Stimulated activated CD4-positive, alpha-beta T cell treated with anti-CD3 and anti-CD28 coated beads, Interleukin-15, amount 100 ng/mL, for 1 hour (primary cell): ENCODE measurements at places on chromosomes 5 and 9.

- no peak for DNase-seq
Observed at GRCh38 chr5:112636751-112637150, 100.9 kb upstream of the APC start.

DNA sequence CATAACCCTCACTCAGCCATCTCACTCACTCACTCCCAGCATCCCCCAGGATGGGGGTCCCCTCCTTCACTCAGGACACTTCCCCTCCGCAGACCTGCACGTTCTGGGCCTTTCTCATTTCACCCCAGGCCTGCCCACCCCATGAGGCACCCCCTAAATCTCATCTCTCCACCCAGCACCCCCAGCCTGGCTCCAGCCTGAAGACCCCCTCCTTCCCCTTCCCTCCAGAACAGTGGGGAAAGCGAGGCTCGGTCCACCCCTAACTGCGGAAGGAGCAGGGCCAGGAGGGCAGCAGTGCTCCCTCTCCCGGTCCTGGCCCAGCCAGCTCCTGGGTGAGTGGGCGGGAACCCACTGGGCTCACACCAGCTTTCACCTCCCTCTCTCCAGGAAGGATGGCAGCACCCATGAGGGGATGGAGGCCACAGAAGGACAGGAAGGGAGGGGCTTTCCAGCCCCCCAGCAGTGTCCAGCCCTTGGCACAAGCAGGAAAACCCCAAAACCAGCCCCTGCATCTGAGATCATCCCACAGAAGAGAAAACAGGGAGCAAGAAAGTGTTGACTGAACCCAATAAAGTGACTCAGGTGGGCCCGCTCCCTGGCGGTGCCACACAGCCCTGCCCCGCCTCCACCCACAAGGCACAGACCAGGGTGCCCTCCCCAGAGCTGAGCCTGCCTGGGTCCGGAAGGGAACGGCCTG, 55.0 kb downstream of the LRSAM1 start:
- no peak for DNase-seq

- no peak for DNase-seq
Observed at GRCh38 chr9:85730916-85731630, 10.7 kb downstream of the AGTPBP1 start.

DNA sequence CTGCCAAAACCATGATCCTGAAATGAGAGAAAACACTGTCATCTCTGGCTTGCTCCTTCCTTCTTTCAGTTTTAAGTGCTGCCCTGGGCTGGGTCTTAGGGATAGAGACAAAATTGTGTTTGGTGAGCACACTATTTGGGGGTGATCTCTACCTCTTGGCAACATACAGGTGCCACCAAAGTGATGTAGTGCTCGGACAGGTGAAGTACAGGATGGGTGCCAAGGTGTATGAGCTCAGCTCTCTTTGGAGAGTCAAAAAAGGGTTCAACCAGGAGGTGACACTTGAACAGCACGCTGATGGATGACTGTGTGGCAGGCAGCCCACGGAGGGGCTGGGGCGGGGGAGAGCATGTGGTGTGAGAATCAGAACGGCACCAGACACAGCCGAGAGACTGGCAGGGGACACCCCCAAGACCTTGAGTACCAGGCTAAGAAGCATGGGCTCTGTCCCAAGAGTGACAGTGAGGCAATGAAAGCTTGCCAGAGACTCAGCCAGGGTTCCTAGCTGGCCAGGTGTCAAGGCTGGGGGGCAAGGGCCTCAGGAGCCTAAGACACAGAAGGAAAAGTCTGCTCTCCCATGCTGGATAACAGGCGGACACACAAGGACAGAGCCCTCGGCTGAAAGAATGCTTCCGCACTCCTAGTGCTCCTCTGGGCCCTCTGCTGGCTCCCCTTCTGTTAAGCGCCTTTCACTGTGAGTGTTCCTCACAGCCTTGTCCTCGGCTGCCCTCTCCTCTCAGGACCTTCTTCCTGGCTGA, 2.5 kb downstream of the NHP2 start:
- DNase-seq, result no peak

- no peak for DNase-seq
Observed at GRCh38 chr9:129280236-129280622, 102.2 kb upstream of the IER5L start.

GRCh38 chr9:105320568-105320967, 76.1 kb downstream of the SLC44A1 start:
- DNase-seq, result no peak

- no peak for DNase-seq
Observed at GRCh38 chr5:35188031-35188457, 42.2 kb downstream of the PRLR start.

DNA sequence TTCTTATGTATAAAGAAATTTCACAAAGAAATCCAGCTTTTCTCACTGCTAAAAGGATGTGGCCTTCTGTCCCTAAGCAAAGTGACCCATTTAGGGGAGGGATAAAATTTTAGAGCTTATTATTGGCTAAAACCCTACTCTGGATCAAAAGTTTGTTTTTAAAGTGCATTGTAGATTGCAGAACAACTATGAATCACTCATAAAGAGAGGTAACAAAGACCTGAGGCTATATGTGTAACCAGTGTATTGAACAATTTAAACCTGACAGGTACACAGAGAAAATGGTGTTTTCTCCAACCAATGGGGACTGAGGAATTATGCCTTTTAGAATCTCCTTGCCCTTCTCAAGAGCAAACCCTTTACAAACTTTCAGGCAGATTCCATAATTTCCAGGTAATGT, 86.6 kb downstream of the MUSK start:
- no peak for DNase-seq

DNA sequence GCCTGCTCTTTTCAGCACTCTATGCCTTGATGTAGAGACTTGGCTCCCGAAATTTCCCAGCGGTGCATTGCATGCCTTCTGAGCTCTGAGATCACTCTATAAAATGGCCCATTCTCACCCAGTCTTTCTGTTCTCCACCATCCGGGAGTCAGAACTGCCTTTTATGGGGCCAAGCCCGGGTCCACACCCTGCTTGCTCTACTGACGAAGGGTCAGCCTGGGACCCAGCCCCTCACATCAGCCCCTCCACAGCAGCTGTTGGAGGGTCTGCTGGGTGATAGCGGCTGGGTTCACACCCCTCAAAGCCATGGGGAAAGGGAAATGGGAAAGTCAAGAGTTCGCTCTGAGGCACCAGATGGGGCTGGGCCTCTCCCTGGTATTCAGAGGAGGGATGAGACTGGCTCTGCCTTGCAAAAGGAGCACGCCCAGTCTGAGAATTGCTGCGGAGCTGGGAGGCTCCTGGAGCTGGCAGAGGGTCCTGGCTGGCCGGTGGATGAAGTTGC, 66.0 kb upstream of the ORM1 start:
- no peak for DNase-seq

DNA sequence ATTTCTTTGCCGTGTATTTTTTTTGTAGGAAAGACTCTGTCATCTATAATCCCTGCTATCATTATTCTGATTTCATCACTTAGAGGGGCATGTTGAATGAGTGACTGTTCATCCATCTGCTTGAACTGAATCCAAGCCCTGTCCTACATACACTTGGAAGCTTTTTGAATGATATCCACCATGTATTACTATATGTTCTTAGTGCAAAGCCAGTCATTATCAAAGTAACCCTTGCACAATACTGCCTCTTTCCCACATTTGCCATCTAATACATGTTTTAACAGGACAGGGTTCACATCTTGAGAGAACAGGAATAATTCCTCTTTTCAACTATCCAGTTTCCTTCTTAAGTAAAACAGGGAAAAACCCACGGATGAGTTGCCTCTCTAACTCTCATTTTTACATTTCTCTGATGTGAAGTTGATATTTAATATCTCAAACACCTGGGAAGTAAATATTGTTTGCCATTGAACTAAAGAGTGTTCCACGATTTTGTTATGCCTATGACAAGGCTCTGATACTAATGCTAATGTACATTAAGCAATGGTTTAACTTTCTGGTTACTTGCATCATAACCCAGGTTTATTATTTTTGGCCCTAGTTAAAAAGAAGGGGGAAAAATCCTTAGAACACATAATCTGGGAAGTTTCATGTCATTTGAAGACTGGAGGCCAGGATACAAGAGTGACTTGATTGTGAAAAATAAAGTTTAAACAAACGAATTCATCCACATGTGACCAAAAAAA, 103.7 kb upstream of the TARS1 start:
- DNase-seq, result no peak

- no peak for DNase-seq
Observed at GRCh38 chr9:104682642-104683041, 11.7 kb upstream of the OR13D1 start.

DNA sequence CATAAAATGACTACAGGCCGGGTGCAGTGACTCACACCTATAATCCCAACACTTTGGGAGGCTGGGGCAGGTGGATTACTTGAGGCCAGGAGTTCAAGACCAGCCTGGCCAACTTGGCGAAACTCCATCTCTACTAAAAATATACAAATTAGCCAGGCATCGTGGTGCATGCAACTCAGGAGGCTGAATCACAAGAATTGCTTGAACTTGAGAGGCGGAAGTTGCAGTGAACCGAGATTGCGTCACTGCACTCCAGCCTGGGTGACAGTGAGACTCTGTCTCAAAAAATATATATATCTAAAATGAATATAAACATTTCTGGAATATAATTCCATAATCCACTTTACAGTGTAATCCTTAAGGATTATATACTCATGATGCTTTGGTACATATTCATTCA, 66.5 kb downstream of the TEX10 start:
- DNase-seq, result no peak

- DNase-seq, result no peak
Observed at GRCh38 chr9:76219560-76220151, 174.6 kb downstream of the RFK start.

DNA sequence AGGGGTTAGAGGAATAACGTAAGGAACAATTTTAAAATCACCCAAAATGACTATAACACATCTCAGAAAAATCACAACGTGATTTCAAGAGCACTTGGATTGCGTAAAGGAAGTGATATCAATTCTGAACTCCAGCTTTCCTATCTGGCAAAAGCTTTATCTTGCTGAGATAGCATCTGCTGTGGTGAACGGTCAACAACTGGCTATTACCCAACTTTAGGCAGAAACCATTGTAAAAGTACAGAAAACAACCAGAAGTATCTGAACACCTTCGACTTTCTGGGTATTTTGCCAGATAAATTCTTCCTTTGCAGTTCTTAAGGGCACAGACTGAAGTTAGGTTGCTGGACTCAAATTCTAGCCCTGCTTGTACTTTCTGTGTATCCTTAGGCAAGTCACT, 9.2 kb downstream of the ABLIM3 start:
- no peak for DNase-seq

- DNase-seq, result no peak
Observed at GRCh38 chr5:52743012-52743411, 44.7 kb upstream of the ITGA1 start.
